KBM-7 (cell line): ENCODE measurements at places on chromosomes 3 and 15.
A peak's percentile ranks its signal among the peaks of the same experiment; 100 is the strongest.

GRCh38 chr3:48661501-48662144 lies 1.1 kb downstream of the CELSR3 start:
- peak; percentile 72 for DNase-seq

GRCh38 chr3:120693439-120694171 lies 11.6 kb upstream of the HGD start:
- no peak for DNase-seq

DNA sequence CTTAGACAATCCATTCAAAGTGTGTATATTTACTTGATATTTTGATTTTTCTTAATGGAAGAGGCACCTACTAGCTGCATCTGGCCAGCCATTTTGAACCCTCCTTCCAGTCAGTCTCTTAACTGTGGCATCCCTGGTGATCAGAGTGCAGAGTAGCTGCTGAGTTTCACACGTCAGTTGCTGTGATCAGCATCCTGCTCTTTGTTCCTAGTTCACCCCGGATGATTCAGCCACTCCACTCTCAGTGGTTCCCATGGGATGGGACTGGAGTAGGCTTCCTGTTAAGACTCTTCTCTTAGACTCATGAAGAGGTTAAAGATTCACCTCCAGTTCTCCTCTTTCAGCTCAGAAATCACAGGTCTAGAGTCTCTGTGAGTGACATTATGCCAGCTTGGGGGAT lies 75.8 kb downstream of the STXBP5L start:
- no peak for DNase-seq

DNA sequence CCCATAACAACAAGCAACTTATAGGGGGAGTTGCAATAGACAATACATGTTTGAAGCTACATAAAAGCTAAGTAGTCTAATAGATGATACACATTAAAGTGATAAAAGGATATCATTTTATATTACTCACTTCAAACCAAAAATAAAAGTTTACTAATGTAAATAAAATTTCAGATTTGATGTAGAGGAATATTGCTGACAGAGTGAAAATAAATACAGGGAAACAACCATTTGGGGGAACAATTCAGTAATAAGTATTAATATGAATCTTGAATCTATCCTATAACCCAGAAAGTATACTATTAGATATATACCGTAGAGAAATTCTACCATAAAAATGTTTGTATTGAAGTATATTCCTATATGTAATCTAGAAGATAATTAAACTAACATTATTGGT lies 1248.9 kb upstream of the EPHA6 start:
- DNase-seq: no peak

GRCh38 chr3:36866368-36866767 lies 78.5 kb downstream of the TRANK1 start:
- DNase-seq: no peak

DNA sequence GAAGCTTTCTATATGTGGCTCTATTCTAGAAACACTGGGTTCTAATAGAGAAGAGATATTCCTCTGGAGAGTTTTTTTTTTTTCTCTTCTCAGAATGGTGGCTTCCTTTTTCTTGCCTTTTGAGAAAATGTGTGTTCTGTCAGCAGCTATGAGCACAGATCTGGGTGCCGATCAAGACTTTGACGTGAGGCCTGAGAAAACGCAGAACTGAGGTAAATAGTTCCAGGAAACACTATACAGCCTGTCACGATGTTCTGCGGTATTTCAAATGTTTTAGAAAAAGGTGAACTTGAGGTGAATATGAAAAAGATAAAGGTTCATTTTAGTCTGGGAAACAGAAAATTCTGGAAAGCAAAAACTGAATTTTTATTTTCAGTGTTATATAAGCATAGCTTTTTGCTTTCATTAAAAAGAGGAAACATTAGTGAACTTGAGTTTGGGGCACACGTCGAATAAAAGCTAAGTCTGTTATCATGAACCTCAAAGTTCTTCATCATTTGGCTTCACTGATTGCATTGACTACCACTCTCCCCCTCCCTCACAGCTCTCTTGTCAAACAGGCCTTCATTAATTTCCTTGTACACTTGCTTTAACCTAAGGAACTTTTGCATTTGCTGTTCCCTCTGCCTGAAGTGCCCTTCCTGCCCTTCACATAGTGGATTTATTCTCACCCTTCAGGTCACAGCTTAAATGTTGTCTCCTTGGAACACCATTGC lies 265.1 kb downstream of the NFKBIZ start:
- peak; percentile 51 for DNase-seq

DNA sequence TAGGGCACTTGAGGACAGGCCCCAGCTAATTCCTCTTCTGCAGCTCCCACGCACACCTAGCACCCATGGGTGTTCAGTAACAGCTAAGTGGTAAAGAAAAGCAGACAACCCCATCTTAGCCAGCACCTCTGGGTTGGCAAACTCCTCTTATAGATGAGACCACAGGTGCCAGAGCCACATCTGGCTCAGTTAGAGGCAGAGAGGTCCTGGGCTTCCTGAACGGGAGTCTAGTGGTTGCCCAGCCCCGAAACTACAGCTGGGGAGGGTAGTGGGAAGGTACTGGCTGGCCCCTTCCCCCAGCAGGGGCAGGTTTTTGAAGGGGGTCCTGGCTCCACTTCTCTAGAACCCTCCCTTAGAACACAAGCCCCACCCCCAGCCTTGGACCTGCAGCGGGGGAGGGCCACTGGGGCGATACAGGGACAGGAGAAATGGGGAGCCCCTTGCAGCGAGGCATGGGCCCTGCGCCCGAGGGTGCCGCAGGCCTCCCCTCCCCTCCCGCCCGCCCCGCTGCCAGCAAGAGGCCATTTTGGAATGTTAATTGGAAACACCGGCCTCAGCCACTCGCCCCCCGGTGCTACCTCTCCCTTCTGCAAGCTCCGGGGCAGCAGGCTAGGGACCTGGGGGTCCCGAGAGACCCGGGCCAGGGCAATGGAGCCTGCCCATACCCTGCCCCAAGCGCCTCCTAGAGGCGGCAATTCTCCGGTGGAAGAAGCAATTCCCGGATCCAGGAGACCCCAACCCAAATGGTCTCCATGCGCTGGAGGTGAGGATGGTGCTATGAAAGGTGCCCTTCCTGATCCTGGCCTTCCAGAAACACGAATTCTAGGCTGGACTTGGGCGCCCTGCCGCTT lies 1.5 kb downstream of the DUSP7 start:
- peak; percentile 26 for DNase-seq

DNA sequence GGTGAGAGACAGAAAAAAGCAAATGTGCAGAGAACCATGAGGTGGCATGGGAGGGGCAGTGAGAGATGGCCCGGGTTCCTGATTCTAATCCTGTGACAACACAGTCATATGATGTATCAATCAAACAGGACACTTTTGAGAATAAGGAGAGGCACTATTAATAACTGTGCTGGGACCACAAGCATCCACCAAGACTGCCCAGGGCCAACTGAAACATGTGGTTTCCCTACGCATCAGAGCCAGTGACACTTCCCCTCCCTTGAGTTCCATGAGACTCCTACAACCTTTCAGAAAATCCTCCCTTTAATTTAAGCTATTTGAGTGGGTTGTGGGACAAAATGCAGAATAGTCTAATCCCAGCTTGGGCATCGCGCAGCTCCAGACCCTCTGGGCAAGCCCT lies 17.4 kb downstream of the SH3BP5 start:
- peak; percentile 51 for DNase-seq

DNA sequence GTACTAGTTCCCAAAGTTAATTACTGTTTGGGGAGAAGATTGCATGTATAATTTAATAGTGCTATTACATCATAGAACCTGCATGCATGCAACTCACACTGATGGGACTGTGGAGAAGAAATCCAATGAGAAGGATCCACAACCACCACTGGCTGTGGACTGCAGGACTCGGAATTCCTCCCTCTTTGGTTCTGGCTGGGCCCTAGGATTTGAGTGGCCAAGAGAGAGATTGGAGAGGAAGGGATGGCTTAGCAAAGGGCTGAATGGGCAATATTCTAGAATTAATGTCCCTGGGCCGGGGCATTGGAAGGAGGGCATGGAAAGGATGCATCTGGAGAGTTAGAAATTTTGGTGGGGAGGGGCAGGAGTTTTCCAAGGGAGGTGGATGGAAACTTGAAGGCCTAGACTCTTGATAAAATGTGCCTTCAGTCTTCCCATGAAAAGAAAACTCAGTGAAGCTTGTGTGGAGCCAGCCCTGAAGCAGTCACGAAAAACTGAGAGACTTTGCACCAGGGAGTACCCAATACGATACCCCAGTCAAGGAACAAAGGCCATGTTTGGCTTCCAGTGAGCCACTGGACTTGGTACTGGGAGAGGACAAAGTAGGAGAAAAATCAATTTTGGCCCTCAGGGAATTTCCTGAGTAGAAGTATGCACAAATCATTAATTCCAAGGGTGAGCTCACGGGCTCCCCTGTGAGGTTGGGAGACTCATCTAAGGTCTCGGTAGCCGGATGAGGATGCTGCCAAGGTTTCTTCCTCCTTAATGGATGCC lies 31.4 kb upstream of the TPM1 start:
- DNase-seq: no peak

DNA sequence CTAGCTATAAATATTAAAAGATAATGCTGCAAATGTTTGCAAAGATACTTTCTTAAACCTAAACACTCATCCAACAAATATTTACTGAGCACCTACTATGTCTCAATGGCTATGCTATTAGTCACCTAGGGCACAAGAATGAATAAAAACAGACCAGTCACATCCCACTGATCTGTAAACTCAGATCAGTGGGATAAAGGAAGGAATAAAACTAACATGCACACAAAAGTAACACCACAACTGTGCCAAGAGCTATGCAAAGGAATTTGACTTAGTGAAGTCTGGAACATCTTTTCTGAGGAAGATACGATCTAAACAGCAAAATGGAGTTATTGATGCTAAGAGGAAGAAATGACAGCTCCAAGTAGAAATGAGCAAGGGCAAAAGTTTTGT lies 56.6 kb downstream of the CBLB start:
- DNase-seq: no peak

DNA sequence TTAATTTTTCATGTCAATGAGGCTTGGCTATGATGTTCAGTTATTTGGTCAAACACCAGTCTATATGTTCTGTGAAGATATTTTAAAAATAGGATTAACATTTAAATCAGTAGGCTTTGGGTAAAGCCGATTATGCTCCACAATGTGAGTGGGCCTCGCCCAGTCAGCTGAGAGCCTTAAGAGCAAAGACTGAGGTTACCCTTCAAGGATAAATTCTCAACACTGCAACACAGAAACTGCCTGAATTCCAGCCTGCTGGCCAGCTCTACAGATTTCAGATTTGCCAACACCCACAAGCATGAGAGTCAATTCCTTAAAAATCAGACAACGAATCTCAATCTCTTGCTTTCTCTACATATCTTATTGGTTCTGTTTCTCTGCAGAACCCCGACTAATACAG lies 188.3 kb downstream of the PLCH1 start:
- no peak for DNase-seq

DNA sequence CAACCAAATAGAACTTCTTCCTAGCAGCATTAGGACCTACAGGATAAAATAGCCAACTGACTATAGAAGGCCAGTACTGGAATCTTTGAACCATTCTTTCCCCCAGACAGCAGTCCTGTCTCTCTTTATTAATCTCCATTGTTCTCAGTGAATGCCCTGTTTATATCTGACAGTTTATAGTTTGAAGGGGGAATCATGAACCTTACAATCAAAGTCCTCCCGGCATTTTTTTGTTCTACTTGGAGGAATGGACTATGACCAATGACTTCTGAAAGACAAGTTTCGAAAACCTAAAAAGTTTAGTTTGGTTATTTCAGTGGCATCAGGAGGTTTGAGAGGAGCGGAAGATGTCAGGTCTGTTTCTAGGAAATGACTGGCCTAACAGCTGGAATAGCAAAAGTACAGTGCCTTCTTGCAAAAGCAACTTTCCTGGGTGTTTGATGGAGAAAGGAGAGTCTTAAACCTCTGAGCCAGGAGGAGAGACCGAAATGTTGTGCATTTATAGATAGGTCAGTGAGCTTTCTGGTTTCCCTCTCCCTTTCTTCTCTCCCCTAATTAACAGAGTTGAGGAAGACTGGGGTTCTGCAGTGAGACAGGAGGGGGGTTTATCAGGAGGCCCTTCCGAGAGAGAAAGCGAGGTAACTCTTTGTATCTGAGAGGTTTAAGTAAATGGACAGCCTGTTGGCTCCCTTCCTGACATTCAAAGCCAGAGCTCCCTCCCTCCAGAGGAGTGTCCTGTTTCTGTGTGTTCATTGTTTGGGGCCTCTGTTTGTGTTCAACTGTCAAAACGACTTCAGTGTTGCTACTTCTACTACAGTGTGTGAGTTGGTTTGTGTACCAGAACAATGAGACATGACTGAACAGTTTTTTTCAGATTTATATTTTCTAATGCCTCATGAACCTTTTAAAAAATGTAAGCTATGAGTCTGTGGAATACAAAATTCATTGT lies 383.0 kb upstream of the RARB start:
- no peak for DNase-seq

DNA sequence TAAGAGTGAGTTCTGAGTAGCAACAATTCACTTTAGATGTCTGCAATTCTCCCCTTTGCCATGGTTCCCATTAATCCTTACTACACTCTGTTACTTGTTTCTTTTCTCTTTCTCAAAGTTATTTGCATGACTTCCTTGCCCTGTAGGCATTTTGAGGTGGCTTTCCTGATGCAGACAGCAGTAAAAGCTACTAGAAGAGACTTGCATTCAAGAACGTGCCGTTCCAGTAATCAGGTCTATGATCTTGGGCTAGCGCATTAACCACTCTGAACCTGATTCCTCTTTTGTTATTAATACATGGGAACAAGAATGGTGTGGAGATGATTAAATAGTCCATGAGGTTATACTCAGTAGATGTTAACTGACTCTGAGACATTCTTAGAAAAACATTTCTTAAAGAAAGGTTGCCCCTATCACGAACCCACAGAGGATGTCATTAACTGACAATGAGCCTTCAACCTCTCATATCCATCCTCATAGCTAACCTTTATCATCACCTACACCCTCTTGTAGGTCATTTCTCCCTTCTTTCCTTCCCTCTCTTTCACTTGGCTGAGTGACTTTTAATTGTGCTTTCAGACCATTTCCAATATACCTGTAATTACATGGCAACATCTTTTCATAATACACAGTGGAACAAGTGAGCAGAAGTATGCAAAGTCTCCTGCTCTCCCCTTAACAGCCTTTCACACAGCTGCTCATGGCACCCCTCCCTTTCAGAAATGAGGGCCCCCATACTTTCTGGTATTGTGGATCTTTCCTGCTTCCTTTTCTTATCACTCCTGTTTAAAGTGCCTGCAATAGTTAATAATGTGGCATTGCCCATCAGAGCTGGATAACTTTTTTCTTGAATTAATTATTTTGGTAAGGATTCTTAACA lies 175.9 kb downstream of the CHST2 start:
- DNase-seq: no peak

DNA sequence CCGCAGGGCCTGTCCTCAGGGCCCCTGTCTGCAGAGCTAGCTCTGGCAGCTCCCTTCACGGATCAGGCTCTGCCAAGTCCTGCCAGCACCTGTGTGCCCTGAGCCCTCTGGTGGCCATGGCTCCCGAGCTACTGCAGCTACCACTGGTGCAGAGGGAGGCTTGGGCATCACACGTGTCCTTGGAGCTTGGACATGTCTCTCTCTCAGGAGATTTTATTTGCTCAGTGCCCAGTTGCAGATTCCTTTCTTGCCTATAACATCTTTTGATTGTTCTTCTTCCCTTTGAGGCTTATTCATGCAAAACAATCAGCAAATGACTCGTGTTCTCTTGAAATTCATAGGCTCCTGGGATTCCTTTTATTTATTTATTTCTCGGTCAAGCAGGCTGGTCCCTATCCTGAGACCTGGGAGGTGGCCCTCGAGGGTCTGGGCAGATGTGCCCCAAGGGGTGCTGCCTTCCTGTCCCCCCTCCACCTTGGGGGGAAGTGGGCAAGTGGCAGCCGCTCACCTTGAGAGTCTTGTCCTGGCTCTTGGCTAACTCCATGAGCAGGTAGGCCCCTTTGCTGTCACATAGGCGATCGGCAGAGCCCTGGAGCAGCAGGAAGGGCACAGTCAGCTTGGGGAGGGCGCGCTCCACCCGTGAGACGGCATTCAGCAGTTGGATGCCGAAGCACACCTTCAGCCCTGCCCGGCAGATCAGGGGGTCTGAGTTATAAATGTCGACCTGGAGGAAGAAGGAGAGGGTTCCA lies 21.9 kb downstream of the ABTB1 start:
- peak; percentile 43 for DNase-seq
